Large intestine (tissue), 12 donors: ENCODE measurements at places on chromosomes 16 and 17. TPM values are rescaled to one million over a fixed set of nuclear protein-coding genes. Genes with fewer than 3 reads are reported as not detected.

Gene DPEP1
- 165 TPM for polyA plus RNA-seq

Gene SERPINF2
- polyA plus RNA-seq: 14.3 TPM

Gene SLC16A6
- 0.27 TPM for polyA plus RNA-seq

Gene C1QTNF1
- 3.1 TPM for polyA plus RNA-seq

Gene CAVIN1
- polyA plus RNA-seq: 71.0 TPM
